ENCODE measurements at places on chromosomes 11 and 22.

DNA sequence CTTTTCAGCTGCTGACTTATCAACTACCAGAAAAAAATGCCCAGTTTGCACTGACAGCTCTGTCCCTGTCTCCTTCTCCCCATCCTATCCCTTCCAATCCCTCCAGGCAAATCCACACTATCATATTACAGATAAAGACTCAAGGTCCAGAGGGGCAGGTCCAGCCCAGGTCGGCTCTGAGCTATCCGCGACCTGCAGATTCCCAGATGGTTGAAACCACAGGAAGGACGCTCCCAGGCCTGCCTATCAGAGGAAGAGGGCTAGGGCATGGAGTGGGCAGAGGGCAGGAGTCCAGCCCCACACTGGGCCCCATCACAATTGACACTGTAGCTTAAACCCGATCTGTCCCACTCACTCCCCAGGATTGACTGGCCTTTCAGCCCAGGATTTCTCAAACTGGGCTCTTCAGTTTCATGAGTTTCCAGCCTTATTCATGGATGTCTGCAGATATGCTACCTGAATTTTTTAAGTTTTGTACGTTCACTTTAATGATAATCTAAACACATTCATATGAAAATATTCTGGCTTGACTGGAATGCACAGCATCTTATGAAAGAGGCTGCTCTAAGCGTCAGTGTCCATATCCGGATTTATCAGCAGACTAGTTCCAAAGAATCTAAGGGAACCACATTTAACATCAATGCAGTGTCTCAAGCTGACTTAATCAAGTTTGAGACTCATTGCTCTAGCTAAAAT lies 16.4 kb upstream of the FCHSD2 start:
- DNase-seq: no peak

- DNase-seq: no peak
Observed at GRCh38 chr11:709109-709997, 3.3 kb downstream of the EPS8L2 start.

DNA sequence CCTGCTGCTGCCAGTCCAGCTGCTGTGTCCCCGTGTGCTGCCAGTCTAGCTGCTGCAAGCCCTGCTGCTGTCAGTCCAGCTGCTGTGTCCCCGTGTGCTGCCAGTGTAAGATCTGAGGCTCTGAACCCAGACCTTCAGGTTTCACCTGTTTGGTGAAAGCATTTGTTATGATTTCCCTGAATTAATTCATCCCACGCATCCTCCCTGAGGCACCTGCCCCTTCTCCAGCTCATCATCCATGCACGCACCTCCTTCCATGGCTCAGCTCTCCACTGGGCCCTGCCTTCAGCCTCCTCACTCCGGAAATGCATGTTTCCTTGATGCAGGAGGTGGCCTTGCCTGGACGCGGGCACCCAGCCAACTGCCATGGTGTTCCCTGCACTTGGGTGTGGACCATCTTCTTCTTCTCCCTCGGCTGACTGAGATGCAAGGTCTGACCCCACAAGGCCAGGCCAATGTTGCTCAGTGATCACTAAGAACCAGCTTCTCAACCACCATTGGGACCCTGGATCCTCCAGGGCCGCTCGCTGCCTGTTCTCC lies 788 bp downstream of the KRTAP5-10 start:
- DNase-seq: no peak

- no peak for DNase-seq
Observed at GRCh38 chr22:38071421-38072321, 12.3 kb downstream of the SLC16A8 start.

All from activated effector memory CD4-positive, alpha-beta T cell treated with Interleukin-2 at 50 U/mL for 16 hours (primary cell).